ENCODE measurements at places on chromosomes 3 and 15.

- no peak for DNase-seq
These were observed 13.8 kb upstream of the NR1I2 start for GRCh38 chr3:119767936-119768601.

- DNase-seq: no peak
These were observed 8.6 kb downstream of the VPS18 start for GRCh38 chr15:40902605-40903561.

DNA sequence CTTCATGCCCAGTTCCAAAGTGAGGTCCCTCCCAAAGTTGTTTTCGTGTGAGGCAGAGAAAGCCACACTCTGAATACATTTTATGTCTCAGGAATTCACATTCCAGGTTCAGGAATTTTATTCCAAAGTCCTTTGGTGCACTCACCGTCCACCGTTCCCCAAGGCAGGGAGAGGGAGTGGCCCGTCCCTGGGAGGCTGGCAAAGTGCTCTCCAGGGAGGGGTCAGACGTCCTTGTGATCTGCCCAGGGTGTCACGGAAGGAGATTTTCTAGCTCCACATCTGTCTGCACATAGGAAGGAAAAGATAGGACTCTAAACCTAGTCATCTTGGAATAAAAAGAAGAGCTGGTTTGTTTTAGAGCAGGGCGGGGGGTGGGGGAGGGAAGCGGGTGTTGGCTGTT lies 47.9 kb downstream of the KLF13 start:
- DNase-seq: no peak

DNA sequence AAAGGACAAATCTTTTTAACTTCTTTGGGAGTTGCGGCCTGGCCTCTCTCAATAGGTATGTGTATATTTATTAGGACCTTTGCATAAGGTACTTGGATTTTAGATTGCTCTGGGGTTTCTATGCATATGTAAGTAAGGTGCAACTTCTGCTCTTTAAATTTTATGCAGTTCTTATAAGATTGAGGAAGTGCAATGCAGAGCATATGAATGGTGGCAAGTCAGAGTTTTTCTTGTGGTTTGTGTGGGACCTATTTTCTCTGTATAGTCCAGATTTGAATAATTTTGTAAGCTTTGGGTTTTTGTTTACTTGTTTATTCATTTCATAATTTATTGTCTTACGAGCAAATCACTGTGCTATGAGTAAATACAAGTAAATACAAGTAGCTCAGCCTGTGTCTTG lies 101.5 kb downstream of the ATG7 start:
- no peak for DNase-seq

DNA sequence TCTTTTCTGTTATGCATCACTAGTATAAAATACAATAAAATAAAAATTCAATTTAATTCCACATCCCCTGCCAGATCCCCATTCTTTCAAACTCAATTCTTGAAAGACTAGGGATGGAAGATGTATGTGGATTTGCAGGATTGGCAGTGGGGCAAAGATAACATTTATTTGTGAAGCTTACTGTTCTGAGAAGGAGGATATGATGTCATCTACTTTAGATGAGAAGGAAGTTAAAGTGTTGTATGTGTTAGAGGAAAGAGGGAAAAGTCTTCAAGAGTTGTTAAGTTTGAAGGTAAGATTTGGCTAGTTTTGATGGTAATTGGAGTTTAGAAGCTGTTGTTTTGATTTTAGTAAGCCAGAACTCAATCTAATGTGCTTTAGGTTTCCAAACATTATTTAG lies 845.1 kb upstream of the NR2F2 start:
- no peak for DNase-seq

GRCh38 chr3:70614111-70614510 lies 301.7 kb upstream of the MDFIC2 start:
- DNase-seq: no peak

DNA sequence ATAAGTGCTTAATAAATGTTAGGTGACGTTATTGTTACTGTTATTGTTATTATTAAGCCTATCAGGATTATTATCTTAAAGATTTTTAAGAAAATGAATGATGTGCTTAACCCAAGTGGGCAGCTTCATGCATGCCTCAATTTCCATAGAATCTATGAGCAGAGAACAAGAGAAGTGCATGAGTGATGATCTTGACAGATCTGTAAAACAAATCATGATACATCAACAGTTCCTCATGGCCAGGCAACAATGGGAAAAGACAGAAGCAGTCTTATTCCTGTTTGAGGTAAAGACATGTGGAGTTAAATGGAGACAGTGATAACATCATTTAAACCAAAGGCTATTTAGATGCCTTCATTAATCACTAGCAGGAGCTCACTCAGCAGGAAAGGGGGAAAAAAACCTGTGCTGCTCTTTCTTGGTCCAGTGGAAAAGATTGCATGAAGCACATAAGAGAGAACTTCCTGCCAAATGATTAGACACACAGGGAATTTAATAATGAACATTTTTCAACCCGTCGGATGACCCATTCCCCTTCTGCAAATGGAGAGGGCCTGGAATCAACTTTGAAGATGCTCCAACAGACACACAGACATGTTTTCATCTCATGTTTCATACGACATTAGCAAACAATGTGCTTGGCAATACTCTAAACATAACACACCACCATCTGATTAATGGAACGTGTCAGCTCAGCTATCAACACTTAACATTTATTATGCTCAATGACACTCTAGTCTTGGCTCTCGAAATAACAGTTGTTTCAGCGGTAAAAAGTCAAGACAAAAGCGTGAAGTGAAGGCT lies 212.2 kb upstream of the LRRN1 start:
- DNase-seq: peak; percentile 35

- no peak for DNase-seq
These were observed 27.3 kb downstream of the SERP1 start for GRCh38 chr3:150519026-150519425.

DNA sequence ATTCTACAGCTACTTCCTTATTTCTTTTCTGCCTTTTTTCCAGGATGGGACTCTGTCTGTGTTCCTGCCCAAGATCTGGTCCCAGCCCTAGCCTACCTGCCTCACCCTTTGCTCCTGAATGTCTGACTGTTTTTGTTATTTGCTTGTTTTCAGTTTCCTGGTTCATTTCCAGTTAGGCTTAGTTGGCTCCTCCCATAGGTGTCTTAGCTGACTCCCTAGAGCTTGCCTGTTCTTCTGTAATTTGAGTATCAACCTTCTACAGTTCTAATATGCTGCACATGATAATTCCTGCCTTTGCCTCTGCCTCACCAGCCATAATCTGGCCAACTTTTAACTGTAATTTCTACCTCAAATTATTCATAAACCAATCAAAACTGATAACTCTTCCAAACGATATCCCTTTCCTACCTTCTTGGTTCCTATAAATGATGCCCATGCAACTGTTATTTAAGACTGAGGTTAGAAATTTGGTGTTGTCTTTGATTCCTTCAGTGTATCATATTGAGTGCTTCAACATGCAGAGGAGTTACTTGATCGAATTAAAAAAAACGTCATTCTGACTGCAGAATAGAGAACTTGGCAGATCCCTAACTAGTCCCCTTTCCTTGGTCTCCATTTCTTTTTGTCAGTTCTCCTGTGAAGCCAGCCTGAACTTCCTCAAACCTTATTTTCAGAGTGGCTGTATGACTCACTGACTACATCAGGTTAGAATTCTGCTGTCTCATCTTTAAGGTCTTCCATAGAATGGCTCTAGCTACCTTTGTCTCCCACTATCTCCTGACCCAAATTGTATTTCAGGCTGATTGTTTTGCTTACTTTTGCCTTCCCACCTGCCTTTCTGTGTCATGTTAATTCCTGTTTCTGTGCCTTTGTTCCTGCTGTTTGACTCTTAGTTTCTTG lies 8.4 kb downstream of the GOLM2 start:
- peak; percentile 11 for DNase-seq

DNA sequence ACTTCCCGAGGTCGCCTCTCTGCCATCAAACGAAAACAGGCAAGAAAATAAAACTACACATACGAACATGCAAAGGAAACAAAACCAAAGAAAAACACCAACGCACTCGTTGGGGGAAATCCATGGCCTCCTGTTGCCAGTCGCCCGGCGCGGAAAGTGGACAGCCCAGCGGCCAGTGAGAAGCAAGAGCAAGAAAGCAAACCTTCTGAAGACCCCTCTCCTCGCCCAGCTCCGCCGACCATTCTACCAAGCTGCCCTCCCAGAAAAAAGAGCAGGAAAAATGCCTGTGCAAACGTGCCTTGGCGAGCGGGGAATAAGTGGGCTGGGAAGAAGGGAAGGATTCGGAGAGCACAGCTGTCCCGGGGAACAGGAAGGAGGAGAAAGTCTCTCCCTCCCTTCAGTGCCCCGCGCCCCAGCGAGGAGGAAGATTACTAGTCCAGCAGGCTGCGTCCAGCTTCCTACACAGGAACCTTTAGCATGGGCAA lies 802 bp upstream of the NECTIN3 start:
- no peak for DNase-seq

- DNase-seq: no peak
These were observed 53.8 kb downstream of the SAMMSON start for GRCh38 chr3:70053293-70053692.

GRCh38 chr3:195208183-195208582 lies 62.8 kb downstream of the XXYLT1 start:
- DNase-seq: no peak

GRCh38 chr3:176839466-176839865 lies 357.8 kb downstream of the TBL1XR1 start:
- DNase-seq: no peak

DNA sequence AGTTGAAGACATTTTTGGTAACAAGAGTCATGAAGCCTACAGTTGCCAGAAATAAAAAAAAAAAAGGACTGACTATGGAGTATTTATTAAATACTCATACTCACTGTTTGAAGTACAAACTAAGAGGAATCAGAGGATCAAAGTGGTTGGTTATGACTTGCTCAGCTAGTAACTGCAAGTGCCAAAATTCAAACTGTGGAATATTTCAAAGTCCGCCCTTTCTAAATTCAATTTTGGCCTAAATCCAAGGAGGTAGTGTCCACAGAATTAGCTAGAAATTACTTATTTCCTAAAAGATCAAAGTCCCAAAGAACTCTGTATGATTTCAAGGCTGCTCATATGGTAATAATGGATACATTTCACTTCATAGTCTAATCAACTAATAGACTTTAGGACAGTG lies 274.5 kb downstream of the ZBTB20 start:
- DNase-seq: no peak

GRCh38 chr3:32583708-32584107 lies 13.1 kb upstream of the DYNC1LI1 start:
- no peak for DNase-seq

- no peak for DNase-seq
These were observed 64.3 kb upstream of the MELTF start for GRCh38 chr3:197093871-197094270.

- no peak for DNase-seq
These were observed 46.8 kb downstream of the COL6A5 start for GRCh38 chr3:130392266-130392665.

- no peak for DNase-seq
These were observed 133.9 kb downstream of the EEFSEC start for GRCh38 chr3:128287216-128287615.

DNA sequence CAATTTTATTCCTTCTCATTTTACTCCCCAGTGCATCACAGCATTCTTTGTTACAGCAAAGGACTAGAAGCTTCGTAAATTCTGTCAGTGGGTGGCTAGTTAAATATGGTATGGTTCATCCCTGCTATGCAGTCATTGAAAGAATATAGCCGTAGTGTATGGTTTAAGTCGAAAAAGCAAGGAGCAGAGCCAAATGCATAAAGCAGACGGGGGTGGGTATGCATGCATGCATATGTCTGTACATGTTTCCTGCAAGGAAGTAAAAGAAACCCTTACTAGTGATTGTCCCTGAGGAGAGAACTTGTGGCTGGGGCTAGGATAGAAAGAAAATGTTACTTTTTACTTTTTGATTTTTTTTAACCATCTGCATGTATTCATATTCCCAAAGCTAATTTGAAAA lies 19.9 kb downstream of the RBP2 start:
- no peak for DNase-seq

- no peak for DNase-seq
These were observed 84.4 kb upstream of the PLCL2 start for GRCh38 chr3:16800361-16800760.

DNA sequence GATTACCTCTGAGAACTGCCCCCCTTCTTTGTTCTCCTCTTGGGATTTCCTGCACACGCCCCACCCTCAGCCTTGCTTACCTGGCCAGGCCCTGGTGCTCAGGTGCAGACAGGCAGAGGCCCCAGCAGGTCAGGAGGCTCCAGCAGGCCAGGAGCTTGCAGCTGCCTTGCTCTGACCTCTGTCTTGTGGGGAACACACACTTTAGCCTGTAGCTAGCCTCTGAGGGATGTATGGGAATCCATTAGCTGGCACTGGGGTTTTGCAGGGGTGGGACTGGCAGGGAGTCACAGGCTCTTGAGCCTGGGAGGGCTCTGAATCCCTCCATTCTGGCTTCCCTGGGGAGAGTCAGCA lies 2.7 kb downstream of the SMAD6 start:
- DNase-seq: no peak

DNA sequence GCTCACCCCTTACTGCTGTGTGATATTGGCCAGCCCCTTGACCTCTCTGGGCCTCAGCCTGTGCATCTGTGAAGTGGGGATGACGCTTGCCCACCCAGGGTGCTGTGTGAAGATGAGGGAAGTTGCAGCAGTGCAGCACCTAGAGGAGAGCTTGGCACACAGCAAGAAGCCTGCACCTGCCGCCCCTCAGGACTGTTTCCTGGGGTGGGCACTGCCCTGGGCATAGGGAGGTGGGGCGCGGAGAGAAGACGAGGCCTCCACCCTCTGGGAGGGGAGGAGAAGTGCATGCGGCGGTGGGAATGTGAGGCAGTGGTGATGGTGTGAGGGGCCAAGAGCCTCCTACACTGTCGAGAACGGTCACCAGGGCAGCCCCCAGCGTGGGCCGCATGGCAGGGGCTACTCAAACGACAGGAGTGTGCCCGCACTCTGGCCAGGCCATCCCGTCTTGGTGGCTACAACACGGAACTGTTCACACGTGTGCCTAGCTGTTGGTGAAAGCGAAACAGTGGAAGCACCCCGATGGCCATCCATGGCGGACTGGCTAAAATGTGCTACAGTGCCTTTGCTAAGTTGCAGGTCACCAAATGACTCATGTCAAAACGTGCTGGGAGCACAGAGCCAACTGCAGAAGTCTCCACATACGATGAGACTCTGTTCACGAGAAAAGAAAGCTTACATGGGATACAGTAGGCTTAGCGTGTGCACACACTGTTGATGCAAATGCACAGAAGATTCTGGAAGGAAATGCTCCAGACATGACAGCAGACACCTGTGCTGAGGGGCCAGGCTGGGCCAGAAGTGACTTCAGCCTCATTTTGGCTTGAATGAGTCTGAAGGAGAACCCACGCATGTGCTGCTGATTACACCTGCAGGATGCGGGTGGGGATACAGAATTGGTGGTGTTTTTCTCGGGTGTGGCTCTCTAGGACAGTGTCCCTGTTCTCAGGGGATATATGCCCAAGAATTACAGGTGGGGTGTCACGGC lies 40.4 kb upstream of the IQSEC1 start:
- no peak for DNase-seq
